Gastrocnemius medialis (tissue), 4 donors: ENCODE measurements at places on chromosomes 5 and 9. TPM values are rescaled to one million over a fixed set of nuclear protein-coding genes. Genes with fewer than 3 reads are reported as not detected.

- no peak for DNase-seq
- no peak overlapping the region for H3K4me3 ChIP-seq
- no peaks in the 10 kb centered on the region for H3K36me3 ChIP-seq
- H3K4me1 ChIP-seq = no peaks in the 10 kb centered on the region
- H3K27ac ChIP-seq = no peak overlapping the region
- H3K27me3 ChIP-seq = no peaks in the 10 kb centered on the region
Measured at GRCh38 chr5:58399951-58400350, 59.9 kb downstream of the PLK2 start.

DNA sequence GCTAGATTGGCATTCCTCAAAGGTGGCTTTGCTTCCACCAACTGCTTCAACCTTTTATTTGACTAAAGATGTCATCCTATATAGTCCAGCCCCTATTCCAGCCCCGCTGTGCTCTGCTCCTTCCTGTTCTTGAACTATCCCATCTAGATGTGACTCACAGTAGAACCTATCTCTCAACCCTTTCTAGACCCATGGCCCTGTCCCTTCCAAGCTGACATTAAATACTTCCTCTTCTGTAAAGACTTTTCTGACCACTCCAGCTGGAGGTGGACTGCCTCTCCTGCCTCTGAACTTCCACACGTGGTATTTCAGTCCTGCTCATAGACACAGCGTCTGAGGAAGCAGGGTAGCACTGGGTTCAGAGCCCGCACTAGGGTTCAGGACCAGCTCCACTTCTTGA is 32.4 kb downstream of the OSTF1 start:
- H3K36me3 ChIP-seq = no peaks in the 10 kb centered on the region
- H3K4me3 ChIP-seq = no peak overlapping the region
- no peaks in the 10 kb centered on the region for H3K4me1 ChIP-seq
- no peaks in the 10 kb centered on the region for H3K27me3 ChIP-seq
- no peak overlapping the region for H3K27ac ChIP-seq
- DNase-seq = no peak

DNA sequence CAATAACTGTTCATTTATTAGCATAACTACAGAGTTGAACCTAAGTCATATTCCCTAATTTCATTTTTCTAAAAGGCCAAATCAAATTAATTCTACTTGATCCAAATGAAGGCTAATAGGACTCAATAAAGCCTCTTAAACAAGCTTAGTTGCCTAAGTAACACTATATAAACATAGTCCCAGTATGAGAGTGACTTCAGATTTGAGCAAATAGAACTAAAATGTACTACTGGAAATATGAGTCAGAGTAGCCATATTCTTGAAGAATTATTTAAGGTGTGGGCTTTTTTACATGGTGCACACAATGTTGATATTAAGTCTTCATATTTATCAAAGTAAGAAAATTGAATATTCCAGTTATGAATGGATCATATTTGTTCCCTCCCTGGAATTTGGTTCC is 872.3 kb downstream of the MAT2B start:
- no peak overlapping the region for H3K4me3 ChIP-seq
- no peak for DNase-seq
- H3K4me1 ChIP-seq = no peaks in the 10 kb centered on the region
- H3K36me3 ChIP-seq = no peaks in the 10 kb centered on the region
- H3K27ac ChIP-seq = no peak overlapping the region

GRCh38 chr5:115770466-115770865 is 46.0 kb downstream of the CDO1 start:
- no peak overlapping the region for H3K4me3 ChIP-seq
- no peaks in the 10 kb centered on the region for H3K4me1 ChIP-seq
- no peak for DNase-seq
- H3K27me3 ChIP-seq = no peaks in the 10 kb centered on the region

- H3K27ac ChIP-seq = no peak overlapping the region
- DNase-seq = no peak
- H3K4me3 ChIP-seq = no peak overlapping the region
- H3K4me1 ChIP-seq = no peaks in the 10 kb centered on the region
- peaks cover 31% of the 10 kb centered on the region for H3K36me3 ChIP-seq
- no peaks in the 10 kb centered on the region for H3K27me3 ChIP-seq
Measured at GRCh38 chr5:55935371-55935770, 59.4 kb downstream of the IL6ST start.

DNA sequence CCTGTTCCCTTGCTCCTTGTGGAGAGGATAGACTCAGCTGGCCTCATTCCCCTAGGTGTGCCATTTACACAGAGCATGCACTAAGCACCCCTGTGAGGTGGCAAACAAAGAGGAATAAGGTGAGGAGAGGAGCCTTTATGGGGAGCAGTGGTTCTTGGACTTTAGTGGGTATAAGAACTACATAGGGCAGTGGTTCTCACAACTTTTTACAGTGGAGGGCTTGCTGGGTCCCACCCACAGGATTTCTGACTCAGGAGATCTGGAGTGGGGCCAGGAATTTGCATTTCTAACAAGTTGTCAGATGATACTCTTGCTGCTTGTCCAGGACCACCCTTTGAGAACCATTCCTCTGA is 42.0 kb downstream of the CSF1R start:
- H3K27me3 ChIP-seq = no peaks in the 10 kb centered on the region
- H3K4me3 ChIP-seq = no peak overlapping the region
- H3K27ac ChIP-seq = no peak overlapping the region
- H3K36me3 ChIP-seq = peaks cover 99% of the 10 kb centered on the region

GRCh38 chr5:158573829-158574228 is 525.9 kb downstream of the EBF1 start:
- H3K27ac ChIP-seq = no peak overlapping the region
- H3K4me1 ChIP-seq = no peaks in the 10 kb centered on the region
- DNase-seq = peak; percentile 29
- no peaks in the 10 kb centered on the region for H3K27me3 ChIP-seq

- H3K27me3 ChIP-seq = no peaks in the 10 kb centered on the region
- DNase-seq = no peak
- H3K4me3 ChIP-seq = no peak overlapping the region
- H3K27ac ChIP-seq = no peak overlapping the region
- H3K36me3 ChIP-seq = no peaks in the 10 kb centered on the region
Measured at GRCh38 chr9:117957267-117957666, 253.1 kb downstream of the TLR4 start.

- no peaks in the 10 kb centered on the region for H3K36me3 ChIP-seq
- no peaks in the 10 kb centered on the region for H3K27me3 ChIP-seq
- DNase-seq = no peak
- no peak overlapping the region for H3K27ac ChIP-seq
Measured at GRCh38 chr5:115417076-115417475, 120.6 kb upstream of the CCDC112 start.

GRCh38 chr9:106893088-106893487 is 30.1 kb downstream of the ZNF462 start:
- peak overlapping the region; percentile 63 for H3K27ac ChIP-seq
- no peaks in the 10 kb centered on the region for H3K36me3 ChIP-seq
- no peak for DNase-seq
- peaks cover 58% of the 10 kb centered on the region for H3K4me1 ChIP-seq
- no peak overlapping the region for H3K4me3 ChIP-seq

DNA sequence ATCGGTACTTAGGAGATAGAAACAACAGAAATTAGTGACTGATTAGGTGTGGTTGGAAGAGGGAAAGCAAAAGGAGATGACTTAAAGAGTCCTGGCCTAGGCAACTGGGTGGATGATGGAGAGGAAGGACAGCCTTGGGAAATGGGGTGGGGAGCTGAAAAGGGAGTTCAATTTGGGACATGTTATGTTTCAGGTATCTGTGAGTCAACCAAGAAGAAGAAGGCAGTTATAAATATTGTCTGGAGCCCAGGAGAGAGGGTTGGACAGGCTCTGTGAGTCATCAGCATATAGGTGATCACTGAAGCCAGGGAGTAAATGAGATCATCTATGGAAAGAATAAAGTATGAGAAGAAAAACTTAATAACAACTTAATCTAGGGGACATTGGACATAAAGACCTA is 357.7 kb downstream of the NPR3 start:
- H3K27ac ChIP-seq = no peak overlapping the region
- no peak overlapping the region for H3K4me3 ChIP-seq
- no peaks in the 10 kb centered on the region for H3K36me3 ChIP-seq
- no peak for DNase-seq

GRCh38 chr5:33944543-33945132 is 8.5 kb downstream of the RXFP3 start:
- DNase-seq = no peak
- H3K36me3 ChIP-seq = no peaks in the 10 kb centered on the region
- H3K27ac ChIP-seq = no peak overlapping the region
- H3K27me3 ChIP-seq = peaks cover 8% of the 10 kb centered on the region
- no peaks in the 10 kb centered on the region for H3K4me1 ChIP-seq

GRCh38 chr5:72308853-72309191 is 11.2 kb downstream of the MRPS27 start:
- H3K36me3 ChIP-seq = peaks cover 15% of the 10 kb centered on the region
- no peak overlapping the region for H3K4me3 ChIP-seq
- H3K27ac ChIP-seq = peak overlapping the region; percentile 95

DNA sequence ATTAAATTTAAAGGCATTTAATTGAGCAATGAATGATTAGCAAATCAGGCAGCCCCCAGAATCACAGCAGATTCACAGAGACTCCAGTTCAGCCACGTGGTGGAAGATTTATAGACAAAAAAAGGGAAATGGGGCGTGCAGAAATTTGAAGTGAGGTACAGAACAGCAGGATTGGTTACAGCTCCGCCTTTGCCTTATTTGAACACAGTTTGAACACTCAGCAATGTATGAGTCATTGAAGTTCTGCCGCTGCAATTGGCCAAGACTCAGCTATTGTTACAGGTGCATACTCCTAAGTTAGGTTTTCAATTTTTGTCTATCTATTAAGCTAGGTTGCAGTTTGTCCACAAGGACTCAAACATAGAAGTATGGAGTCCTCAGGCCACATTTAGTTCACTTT is 157.7 kb upstream of the SLC12A2 start:
- no peak overlapping the region for H3K27ac ChIP-seq
- no peak for DNase-seq
- no peaks in the 10 kb centered on the region for H3K27me3 ChIP-seq
- no peaks in the 10 kb centered on the region for H3K4me1 ChIP-seq

- H3K4me3 ChIP-seq = no peak overlapping the region
- no peak for DNase-seq
- H3K27ac ChIP-seq = no peak overlapping the region
- no peaks in the 10 kb centered on the region for H3K27me3 ChIP-seq
- no peaks in the 10 kb centered on the region for H3K36me3 ChIP-seq
- H3K4me1 ChIP-seq = no peaks in the 10 kb centered on the region
Measured at GRCh38 chr5:97576956-97577355, 393.9 kb upstream of the RIOK2 start.

GRCh38 chr9:21764846-21765245 is 37.6 kb upstream of the MTAP start:
- no peak for DNase-seq
- no peaks in the 10 kb centered on the region for H3K36me3 ChIP-seq
- H3K27ac ChIP-seq = no peak overlapping the region
- H3K4me3 ChIP-seq = no peak overlapping the region
- no peaks in the 10 kb centered on the region for H3K4me1 ChIP-seq
- H3K27me3 ChIP-seq = no peaks in the 10 kb centered on the region

- H3K36me3 ChIP-seq = no peaks in the 10 kb centered on the region
- H3K4me3 ChIP-seq = no peak overlapping the region
- no peak overlapping the region for H3K27ac ChIP-seq
- no peak for DNase-seq
Measured at GRCh38 chr9:119179701-119180100, 189.5 kb downstream of the BRINP1 start.

GRCh38 chr5:177067503-177067902 is 19.2 kb upstream of the FGFR4 start:
- no peak overlapping the region for H3K27ac ChIP-seq
- H3K27me3 ChIP-seq = no peaks in the 10 kb centered on the region
- no peak overlapping the region for H3K4me3 ChIP-seq
- no peak for DNase-seq
- peaks cover 18% of the 10 kb centered on the region for H3K36me3 ChIP-seq

DNA sequence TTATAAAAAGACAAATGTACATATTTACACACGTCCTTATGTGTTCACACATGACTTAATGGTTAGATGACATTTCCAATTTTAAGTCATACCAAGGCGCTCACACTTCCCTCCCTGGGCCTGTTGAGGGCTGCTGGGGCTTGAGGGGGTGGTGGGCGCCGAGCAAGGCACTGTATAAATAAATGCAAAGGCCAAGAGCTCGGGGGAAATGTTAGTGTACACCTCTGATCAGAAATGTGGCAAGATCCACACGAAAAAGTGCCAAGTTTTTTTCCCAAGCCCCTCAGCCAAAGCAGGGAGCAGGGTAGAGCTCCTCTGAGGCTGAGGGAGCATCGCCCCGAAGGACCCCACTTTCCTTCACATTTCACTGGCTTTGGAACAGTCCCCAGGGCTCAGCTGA is 7.5 kb downstream of the IRF1 start:
- peaks cover 11% of the 10 kb centered on the region for H3K4me1 ChIP-seq
- no peak overlapping the region for H3K4me3 ChIP-seq
- H3K36me3 ChIP-seq = no peaks in the 10 kb centered on the region

DNA sequence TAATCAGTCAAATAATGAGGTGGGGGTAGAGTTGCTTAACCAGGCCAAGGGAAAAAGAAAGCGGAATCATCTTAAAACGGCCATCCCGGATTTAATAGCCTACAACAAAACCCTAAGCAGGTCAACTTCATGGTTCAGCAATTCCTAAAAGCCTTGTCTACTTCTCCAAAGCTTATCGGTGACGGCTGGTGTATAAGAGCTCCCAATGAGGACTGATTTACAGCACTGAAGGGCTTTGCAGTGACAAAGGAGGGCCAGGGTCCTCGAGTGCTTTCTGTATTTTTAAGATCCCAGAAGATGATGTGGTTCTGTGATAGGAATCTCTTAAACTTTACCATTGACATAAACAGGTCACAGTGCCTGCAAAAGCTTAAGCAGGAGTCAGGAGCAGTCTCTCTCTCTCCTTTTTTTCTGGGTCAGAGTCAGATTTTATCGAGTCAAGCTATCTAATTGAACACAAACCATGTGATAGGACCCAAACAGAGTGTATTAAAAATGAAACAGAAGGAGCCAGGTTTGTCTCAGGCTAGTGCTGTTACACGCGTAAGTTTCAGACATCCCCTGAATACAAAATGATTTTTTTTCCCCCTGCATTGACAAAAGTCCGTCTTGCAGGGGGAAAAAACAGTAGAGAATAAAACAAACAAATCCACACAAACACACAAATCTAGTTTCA is 663.6 kb upstream of the ZNF608 start:
- H3K27me3 ChIP-seq = no peaks in the 10 kb centered on the region
- peaks cover 31% of the 10 kb centered on the region for H3K4me1 ChIP-seq
- H3K36me3 ChIP-seq = no peaks in the 10 kb centered on the region
- H3K27ac ChIP-seq = peak overlapping the region; percentile 66

Gene NR4A3
- total RNA-seq = 2.7 TPM

Gene RNF183
- total RNA-seq = not detected

Gene CTXN3
- not detected for total RNA-seq

Gene ASTN2
- 4.6 TPM for total RNA-seq

Gene DBN1
- 21.2 TPM for total RNA-seq

Gene SLC4A9
- not detected for total RNA-seq

Gene IRGM
- not detected for total RNA-seq

Gene FOXI1
- not detected for total RNA-seq

Gene MYORG
- total RNA-seq = 48.7 TPM

Gene ZBED3
- 1.2 TPM for total RNA-seq

Gene NPR3
- total RNA-seq = 0.51 TPM

Gene NR2F1-AS1
- total RNA-seq = 0.85 TPM

Gene GALNT10
- total RNA-seq = 6.5 TPM

Gene SHROOM1
- 0.61 TPM for total RNA-seq
